Naive thymus-derived CD4-positive, alpha-beta T cell (primary cell): ENCODE measurements at places on chromosomes 12 and 14. TPM values are rescaled to one million over a fixed set of nuclear protein-coding genes. Genes with fewer than 3 reads are reported as not detected.
A peak's percentile ranks its signal among the peaks of the same experiment; 100 is the strongest.

DNA sequence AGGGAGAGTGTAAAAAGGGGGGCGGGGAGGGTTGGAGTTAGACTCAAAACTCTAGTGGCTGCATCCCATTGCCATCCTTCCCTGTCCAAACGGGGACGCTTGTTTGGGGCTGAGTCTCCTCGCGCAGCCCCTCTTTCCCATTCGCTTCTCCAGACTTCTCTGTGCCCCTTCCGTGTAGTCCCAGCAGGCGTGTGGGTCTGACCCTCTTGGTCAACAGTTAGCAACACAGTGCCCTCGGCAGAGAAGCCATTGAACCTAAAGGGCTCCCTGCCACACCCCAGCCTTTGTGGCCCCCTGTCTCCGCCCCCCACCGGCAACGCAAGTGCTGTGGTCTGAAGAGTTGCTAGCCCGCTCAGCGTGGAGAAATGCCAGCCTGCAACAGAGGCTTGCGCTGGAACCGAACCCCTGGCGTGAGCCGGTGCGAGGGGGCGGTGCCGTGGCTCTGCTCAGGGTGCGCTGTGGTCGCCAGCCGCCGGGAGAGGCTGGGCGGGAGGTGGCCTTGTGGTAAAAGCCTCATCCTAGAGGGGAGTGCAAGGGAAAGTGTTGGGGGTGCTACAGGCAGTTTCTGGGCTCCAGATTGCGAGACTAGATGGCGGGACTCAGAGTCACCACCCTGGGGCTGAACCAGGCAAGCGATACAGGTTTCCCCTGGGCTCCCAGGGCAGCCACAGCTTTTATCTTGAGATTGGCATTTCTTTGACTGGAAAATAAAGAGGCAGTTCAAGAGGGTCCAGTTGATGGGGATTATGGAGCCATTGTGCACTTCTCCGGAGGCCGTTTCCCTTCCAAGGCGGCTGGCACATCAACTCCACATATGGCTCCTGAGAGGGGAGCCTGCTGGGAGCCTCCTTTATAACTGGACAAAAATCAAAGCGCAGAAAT, 2.1 kb downstream of the PLXNC1 start:
- no peaks in the 10 kb centered on the region for H3K36me3 ChIP-seq
- no peak overlapping the region for H3K27ac ChIP-seq
- H3K4me3 ChIP-seq, result peak overlapping the region; percentile 75
- H3K4me1 ChIP-seq, result peaks cover 17% of the 10 kb centered on the region
- DNase-seq, result peak; percentile 23
- no peaks in the 10 kb centered on the region for H3K27me3 ChIP-seq

GRCh38 chr14:60164404-60164711, 840 bp downstream of the DHRS7 start:
- peak overlapping the region; percentile 90 for H3K27ac ChIP-seq
- peaks cover 20% of the 10 kb centered on the region for H3K4me1 ChIP-seq
- DNase-seq, result no peak
- no peaks in the 10 kb centered on the region for H3K36me3 ChIP-seq
- peak overlapping the region; percentile 85 for H3K4me3 ChIP-seq

LRP6 gene
- 7.4 TPM for total RNA-seq

GLIPR1L2 gene
- total RNA-seq, result 2.3 TPM

ZNF84 gene
- total RNA-seq, result 28.0 and 28.5 TPM in 2 replicates

GRCh38 chr14:35386673-35387125, 17.9 kb downstream of the NFKBIA start:
- no peaks in the 10 kb centered on the region for H3K27me3 ChIP-seq
- peaks cover 4% of the 10 kb centered on the region for H3K4me1 ChIP-seq
- H3K36me3 ChIP-seq, result no peaks in the 10 kb centered on the region

DNA sequence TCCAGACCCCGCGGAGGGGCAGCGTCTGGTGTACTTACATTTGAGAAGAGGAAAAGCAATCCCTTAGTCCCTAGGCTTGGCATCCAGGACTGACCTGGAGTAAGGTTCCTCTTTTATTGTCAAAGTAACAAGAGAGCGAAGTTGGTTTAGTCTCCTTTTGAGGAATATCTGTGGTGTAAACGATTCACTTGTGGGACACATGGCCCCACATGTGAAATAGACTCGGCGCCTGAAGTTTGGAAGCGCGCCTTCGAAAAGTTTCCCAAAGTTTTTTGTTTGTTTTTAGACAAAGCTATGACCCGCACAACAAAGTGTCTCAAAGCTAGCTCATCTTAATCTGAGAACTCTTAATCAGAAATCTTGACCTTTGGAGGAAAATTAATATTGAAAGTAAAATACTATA, 744 bp downstream of the STYX start:
- H3K36me3 ChIP-seq, result peaks cover 26% of the 10 kb centered on the region
- H3K27ac ChIP-seq, result peak overlapping the region; percentile 94
- H3K4me3 ChIP-seq, result peak overlapping the region; percentile 88
- no peak for DNase-seq

LHX5 gene
- total RNA-seq, result not detected

DNA sequence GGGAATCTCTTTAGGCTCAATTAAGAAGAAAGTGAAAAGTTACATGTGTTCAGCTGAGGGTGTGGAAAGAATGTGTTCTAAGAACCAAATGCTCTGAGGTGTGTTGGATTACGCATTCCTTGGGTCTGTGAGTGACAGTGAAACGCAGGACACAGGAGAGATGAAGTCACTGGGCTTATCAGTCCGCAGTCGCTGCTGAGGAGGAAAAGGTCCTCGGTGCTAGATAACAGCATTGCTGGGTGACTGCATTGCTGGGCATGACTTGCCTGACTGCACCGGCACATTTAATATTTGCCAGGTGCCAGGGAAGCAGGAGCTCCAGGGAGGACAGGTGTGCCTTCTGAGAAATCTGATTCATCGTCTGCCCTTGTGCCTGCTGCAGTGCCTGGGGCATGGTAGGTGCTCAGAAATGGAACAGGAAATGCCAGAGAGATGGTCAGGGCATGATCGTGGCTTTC, 64.4 kb upstream of the FZD10 start:
- no peaks in the 10 kb centered on the region for H3K36me3 ChIP-seq
- no peaks in the 10 kb centered on the region for H3K4me1 ChIP-seq
- H3K4me3 ChIP-seq, result no peak overlapping the region
- DNase-seq, result no peak

DNA sequence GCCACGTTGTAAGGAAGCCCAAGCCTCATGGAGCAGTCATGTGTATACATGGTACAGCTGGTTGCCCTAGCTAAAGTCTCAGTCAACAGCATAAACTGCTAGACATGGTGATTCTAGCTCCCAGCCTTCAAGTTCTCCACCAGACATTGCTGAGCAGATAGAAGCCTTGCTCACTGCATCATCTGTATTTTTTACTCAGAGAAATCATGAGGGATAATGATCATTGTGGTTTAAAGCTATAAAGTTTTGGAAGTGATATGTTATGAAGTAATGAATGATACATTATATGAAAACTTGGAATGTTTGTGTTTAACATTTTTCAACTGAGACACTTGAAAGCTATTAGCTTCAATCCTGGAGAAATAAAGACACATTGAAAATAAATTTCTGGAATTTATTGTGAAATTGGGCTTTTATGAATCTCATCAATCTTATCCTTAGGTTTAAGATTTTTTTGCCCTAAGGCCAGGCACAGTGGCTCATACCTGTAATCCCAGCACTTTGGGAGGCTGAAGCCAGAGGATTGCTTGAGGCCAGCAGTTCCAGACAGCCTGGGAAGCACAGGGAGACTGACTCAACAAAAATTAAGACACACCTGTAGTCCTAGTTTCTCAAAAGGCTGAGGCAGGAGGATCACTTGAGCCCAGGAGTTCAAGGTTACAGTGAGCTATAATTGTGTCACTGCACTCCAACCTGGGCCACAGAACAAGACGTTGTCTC, 5.6 kb upstream of the NFATC4 start:
- no peak overlapping the region for H3K27ac ChIP-seq
- H3K36me3 ChIP-seq, result no peaks in the 10 kb centered on the region
- peaks cover 18% of the 10 kb centered on the region for H3K4me1 ChIP-seq
- no peak overlapping the region for H3K4me3 ChIP-seq
- no peak for DNase-seq

GRCh38 chr14:22820731-22821130, 5.5 kb upstream of the SLC7A7 start:
- H3K4me3 ChIP-seq, result no peak overlapping the region
- H3K27ac ChIP-seq, result no peak overlapping the region
- H3K36me3 ChIP-seq, result no peaks in the 10 kb centered on the region
- H3K4me1 ChIP-seq, result peaks cover 20% of the 10 kb centered on the region
- DNase-seq, result no peak

GRCh38 chr14:102362084-102362483, 606 bp downstream of the CINP start:
- H3K4me3 ChIP-seq, result peak overlapping the region; percentile 96
- peaks cover 7% of the 10 kb centered on the region for H3K36me3 ChIP-seq
- DNase-seq, result no peak
- no peaks in the 10 kb centered on the region for H3K27me3 ChIP-seq
- peaks cover 6% of the 10 kb centered on the region for H3K4me1 ChIP-seq

- H3K4me3 ChIP-seq, result no peak overlapping the region
- no peak overlapping the region for H3K27ac ChIP-seq
- no peak for DNase-seq
These were observed 2.8 kb upstream of the ART4 start for GRCh38 chr12:14846042-14846587.

GRCh38 chr12:93913845-93914244, 234.5 kb upstream of the PLXNC1 start:
- H3K4me3 ChIP-seq, result no peak overlapping the region
- no peak overlapping the region for H3K27ac ChIP-seq
- no peaks in the 10 kb centered on the region for H3K36me3 ChIP-seq
- no peaks in the 10 kb centered on the region for H3K27me3 ChIP-seq

- H3K36me3 ChIP-seq, result peaks cover 28% of the 10 kb centered on the region
- H3K4me3 ChIP-seq, result no peak overlapping the region
- no peak overlapping the region for H3K27ac ChIP-seq
- no peak for DNase-seq
- no peaks in the 10 kb centered on the region for H3K4me1 ChIP-seq
These were observed 48.8 kb upstream of the COL2A1 start for GRCh38 chr12:48053122-48053521.

- no peak overlapping the region for H3K4me3 ChIP-seq
- H3K4me1 ChIP-seq, result no peaks in the 10 kb centered on the region
- H3K27ac ChIP-seq, result no peak overlapping the region
- no peaks in the 10 kb centered on the region for H3K27me3 ChIP-seq
- H3K36me3 ChIP-seq, result no peaks in the 10 kb centered on the region
These were observed 368.2 kb upstream of the PRICKLE1 start for GRCh38 chr12:42957561-42958290.

DNA sequence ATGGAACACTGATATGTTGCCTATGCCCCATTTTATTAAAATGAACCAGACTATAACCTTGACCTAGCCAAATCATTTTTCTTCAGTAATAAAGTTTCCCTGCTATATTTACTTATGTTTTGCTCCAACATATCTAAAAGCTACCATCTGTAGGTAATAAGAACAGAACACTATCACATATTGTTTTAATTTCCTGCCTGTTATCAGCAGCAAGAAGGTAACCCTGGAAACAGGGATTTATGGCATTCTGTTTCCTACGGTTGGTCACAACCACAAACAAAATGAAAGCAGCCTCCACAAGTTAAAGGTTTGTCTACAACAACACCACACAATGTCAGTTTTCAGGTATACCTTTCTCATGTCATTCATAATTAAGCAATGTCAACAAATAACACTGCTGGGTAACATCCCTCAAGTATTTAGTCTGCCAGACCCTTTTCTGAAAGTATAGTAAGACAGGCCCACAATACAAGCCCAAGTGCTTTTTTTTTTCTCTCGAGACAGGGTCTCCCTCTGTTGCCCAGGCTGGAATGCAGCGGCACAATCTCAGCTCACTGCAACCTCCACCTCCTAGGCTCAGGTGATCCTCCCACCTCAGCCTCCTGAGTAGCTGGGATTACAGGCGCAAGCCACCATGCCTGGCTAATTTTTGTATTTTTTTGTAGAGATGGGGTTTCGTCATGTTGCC, 25.5 kb downstream of the GCH1 start:
- no peaks in the 10 kb centered on the region for H3K27me3 ChIP-seq
- no peak overlapping the region for H3K4me3 ChIP-seq
- H3K36me3 ChIP-seq, result no peaks in the 10 kb centered on the region
- no peak overlapping the region for H3K27ac ChIP-seq

IAPP gene
- total RNA-seq, result not detected

DNA sequence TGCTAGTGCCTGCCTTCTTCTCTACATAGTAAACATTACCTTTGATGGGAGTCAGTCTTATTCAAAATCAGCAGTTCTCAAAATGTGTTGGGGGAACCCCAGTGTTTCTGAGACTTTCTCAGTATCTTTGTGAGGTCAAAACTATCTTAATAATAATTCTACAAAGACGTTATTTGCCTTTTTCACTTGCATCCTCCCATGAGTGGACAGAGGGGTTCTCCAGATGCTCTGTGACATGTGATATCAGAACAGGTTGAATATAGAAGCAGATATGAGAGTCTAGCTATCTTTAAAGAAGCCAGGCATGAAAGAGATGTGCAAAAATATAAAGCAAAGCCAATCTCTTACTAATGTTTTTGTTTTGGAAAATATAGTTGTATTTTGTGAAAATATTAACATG, 144.7 kb downstream of the KTN1 start:
- H3K4me3 ChIP-seq, result no peak overlapping the region
- DNase-seq, result no peak
- no peaks in the 10 kb centered on the region for H3K4me1 ChIP-seq
- H3K36me3 ChIP-seq, result no peaks in the 10 kb centered on the region
- H3K27ac ChIP-seq, result no peak overlapping the region

DNA sequence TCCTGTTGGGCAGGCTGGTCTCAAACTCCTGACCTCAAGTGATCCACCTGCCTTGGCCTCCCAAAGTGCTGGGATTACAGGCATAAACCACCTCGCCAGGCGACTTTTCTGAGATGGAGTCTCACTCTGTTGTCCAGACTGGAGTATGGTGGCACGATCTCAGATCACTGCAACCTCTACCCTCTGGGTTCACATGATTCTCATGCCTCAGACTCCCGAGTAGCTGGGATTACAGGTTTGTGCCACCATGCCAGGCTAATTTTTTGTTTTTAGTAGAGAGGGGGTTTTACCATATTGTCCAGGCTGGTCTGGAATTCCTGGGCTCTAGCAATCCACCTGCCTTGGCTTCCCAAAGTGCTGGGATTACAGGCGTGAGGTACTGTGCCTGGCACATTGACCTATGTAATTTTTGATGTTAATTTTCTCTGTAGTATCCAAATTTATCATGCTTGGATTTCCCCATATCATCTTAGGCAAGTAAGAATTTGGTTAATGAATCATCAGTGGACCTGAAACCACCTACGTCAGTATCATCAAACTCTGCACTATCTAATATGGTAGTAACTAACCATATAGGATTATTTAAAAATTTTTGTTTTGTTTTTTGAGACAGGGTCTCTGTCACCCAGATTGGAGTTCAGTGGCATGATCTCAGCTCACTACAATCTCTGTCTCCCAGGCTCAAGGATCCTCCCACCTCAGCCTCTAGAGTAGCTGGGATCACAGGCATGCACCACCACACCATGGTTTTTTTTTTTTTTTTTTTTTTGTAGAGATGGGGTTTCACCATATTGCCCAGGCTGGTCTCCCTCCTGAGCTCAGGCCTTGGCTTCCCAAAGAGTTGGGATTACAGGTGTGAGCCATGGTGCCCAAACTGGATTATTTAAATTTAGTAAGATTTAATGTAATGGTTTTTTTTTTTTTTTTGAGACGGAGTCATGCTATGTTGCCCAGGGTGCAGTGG, 11.9 kb upstream of the ATP5F1B start:
- H3K4me3 ChIP-seq, result no peak overlapping the region
- no peak for DNase-seq
- no peaks in the 10 kb centered on the region for H3K27me3 ChIP-seq
- H3K36me3 ChIP-seq, result no peaks in the 10 kb centered on the region
- H3K4me1 ChIP-seq, result no peaks in the 10 kb centered on the region

GRCh38 chr12:47377414-47378221, 297.9 kb upstream of the AMIGO2 start:
- no peak overlapping the region for H3K4me3 ChIP-seq
- H3K36me3 ChIP-seq, result no peaks in the 10 kb centered on the region
- H3K27me3 ChIP-seq, result no peaks in the 10 kb centered on the region
